ENCODE measurements at places on chromosomes 5 and 9.

DNA sequence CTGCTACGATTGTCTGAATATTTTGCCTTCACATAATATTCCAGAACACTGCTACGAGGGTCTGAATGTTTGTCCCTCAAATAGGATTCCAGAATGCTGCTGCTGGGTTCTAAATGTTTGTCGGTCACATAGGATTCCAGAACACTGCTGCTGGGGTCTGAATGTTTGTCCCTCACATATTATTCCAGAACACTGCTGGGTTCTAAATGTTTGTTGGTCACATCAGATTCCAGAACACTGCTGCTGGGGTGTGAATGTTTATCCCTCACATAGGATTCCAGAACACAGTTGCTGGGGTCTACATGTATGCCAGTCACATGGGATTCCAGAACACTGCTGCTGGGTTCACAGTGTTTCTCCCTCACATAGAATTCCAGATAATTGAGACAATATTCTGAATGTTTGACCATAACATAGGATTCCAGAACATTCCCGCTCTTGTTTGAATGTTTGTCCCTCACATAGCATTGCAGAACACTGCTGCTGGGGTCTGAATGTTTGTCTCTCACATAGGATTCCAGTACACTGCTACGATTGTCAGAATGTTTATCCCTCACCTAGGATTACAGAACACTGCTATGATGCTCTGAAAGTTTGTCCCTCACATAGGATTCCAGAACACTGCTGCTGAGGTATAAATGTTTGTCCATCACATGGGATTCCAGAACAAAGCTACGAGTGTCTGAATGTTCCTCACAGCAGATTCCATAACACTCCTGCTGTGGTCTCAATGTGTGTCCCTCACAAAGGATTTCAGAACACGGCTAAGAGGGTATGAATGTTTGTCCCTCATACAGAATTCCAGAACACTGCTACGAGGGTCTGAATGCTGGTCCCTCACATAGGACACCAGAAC is 201.8 kb downstream of the FOXD4L6 start:
- no peak for DNase-seq

GRCh38 chr9:105171589-105171988 is 72.9 kb upstream of the SLC44A1 start:
- DNase-seq, result no peak

- no peak for DNase-seq
These were observed 27.4 kb upstream of the EEIG1 start for GRCh38 chr9:128008171-128008570.

DNA sequence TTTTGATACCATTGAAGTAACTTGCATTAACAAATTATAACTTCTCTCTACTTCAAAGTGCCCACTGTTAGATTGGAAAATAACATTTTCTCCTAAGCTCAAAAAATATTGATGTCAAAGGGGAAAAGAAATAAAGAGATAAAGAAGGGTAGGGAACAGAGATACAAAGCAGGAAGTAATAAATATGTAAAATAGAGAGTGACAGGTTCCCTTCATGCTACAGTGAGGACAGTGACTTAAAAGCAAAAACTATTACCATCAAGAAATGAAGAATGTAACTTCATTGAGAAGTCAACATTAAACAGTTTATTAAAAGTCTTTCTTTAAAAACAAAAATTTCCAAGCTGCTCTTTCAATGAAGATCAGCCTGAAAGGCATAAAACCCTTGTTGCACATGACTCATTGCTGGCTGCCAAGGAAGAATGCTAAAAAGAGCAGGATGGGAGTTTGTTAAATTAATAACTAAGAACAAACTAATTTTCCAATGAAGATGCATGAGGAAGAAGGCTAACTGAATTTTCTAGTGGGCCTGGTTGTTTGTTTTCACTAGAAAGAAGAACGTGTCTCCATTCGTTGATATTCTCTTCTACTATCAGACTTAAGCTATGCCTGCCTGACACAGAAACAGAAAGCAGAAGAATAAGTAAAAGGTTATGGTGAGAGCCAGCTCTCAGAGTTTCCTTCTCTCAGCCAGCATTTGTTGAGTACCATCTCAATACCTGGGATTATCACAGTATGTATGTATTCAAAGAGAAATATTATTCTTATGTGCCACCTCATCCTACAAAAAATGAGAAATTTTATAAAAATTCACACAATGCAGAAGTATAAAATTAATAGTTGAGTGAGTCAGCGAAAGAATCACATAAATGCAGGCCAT is 197.8 kb upstream of the NREP start:
- no peak for DNase-seq

DNA sequence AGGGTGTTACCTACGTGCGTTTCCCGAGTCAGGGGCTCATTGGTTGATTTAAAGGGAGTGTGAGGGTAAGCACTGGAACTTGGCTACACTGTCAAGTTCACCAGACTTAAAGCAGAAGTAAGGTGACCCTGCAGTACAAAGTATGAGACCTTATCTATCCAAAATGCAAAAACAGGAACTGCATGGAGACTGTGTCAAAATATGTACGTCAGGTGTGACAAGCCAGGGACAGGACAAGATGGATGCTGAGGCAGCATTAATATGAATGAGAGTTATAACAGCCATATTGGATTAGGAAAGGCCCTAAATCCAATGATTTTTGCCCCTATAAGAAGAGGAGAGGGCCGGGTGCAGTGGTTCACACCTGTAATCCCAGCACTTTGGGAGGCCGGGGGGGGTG is 15.4 kb upstream of the SUSD3 start:
- DNase-seq, result no peak

- DNase-seq, result peak; percentile 6
These were observed 190.4 kb downstream of the EPB41L4A start for GRCh38 chr5:112228667-112229066.

- DNase-seq, result no peak
These were observed 165.4 kb upstream of the RAI14 start for GRCh38 chr5:34490506-34491250.

GRCh38 chr5:107799306-107799705 is 128.6 kb upstream of the EFNA5 start:
- no peak for DNase-seq

GRCh38 chr5:138938526-138938925 is 63.4 kb upstream of the LRRTM2 start:
- DNase-seq, result no peak

GRCh38 chr5:160685695-160686094 is 166.3 kb downstream of the ATP10B start:
- DNase-seq, result no peak

GRCh38 chr5:154276973-154277331 is 86.4 kb downstream of the GALNT10 start:
- DNase-seq, result no peak
